ENCODE measurements at places on chromosomes 7 and 10.
A peak's percentile ranks its signal among the peaks of the same experiment; 100 is the strongest.

DNA sequence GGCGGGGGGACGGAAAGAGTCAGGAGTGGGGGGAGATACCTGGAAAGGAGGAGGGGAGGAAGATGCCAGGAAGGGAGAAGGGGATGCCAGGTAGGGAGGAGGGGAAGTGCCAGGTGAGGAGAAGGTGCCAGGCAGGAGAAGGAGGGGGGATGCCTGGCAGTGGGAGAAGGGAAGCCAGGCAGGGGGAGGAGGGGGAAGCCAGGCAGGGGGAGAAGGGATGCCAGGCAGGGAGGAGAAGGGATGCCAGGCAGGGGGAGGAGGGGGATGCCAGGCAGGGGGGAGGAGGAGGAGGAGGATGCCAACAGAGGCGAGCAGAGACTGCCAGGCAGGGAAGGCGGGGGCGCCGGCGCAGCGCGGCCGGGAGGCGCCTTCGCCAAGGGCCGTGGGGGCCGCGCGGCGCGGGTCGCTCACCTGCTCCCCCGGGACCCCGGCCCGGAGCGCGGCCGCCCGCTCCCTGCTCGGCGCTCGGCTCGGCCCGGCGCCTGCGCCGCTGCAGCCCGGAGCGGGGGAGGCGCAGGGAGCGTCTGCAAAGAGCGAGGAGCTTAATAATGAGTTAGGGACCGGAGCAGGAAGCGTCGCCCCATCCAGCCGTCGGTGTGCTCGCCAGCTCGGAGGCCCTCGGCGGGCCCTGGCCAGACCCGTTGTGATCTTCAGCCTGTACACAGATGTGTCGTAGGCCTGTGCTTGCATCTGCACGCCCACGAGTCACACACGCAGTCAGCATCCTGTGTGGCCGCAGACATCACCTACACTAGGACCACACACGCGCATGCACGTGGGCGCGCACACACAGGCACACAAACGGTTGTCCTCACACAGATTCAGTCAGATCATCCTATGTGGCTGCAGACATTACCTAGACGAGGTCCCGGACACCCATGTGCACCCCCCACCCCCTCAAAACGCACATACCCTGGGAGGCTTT, 28.4 kb upstream of the SMARCD3 start:
- DNase-seq = peak; percentile 50

GRCh38 chr7:81846398-81846797, 76.6 kb upstream of the HGF start:
- peak; percentile 49 for DNase-seq

DNA sequence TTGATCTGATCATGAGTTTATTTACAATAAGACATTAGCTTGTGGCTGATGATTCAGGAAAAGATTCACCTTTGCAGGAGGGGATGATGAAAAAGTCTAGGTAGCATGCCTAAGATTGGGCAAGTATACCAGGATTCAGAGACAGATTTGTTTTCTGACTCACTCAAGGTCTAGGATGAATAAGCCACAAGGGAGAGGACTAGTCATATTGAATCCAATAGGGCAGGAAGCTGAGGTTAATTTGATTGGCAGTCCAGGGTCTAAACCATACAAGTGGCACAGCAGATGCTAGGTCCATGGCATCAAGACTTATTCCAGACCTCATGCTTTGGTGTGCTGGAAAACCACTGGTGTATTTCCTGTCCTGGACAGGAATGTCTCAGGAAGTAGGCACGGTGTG, 1133.4 kb downstream of the XPNPEP1 start:
- no peak for DNase-seq

DNA sequence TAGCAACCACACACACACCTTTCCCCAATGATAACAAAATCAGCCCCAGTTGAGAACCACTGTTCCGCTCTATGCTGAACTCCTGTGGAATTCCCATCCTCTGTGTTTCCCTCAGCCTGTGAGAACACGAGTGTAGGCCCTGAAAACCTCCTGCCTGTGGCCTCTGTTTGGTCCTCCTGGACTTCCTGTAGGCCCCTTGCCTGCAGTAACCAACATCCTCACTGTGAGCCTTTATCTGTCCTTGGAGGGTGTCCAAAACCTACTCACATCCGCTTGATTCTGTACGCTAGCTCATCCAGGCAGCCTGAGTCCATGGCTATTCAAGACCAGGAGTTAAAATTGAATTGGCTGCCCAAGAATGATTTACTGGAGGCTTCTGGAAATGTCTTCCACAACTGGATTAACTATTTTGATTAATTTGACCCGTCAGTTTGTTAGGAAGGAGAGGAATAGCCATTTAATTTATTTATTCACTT, 149.8 kb downstream of the AKR1D1 start:
- no peak for DNase-seq

- no peak for DNase-seq
These were observed 225.6 kb downstream of the AHR start for GRCh38 chr7:17523813-17524739.

DNA sequence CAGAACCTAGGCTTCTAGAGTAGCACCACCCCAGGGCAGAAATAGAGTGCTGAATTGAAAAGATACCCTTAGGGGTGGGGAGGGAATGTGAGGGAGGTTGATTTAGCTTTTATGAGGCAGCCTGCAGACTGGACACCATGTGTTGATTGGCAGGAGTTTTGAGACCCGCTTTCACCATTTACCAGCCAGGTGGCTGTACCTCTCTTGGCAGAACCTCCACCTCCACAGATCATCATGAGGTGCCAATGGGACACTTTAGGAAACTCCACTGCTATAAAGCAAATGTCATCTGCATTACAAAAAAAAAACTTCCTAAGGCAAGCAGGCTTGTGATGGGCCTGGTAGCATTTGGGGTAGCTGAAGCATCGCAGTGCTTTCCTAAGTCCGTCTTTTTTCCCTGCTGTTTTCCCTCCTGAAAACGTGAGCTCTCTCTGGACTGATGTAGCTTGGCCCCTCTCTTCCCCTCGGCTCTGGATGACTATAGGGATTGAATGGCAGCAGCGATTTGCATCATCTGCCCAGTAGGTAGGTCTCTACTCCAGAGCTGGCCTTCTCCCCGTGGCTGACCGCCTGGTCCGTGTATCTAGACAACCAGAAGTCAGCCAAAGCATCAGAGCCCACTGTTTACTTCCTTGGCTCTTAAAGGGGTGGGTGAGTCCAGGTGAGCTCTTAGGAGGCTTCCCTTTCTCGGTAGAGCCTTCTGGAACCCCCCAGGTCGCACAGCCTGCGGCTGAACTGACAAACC, 1.3 kb downstream of the PCBD1 start:
- DNase-seq = no peak

DNA sequence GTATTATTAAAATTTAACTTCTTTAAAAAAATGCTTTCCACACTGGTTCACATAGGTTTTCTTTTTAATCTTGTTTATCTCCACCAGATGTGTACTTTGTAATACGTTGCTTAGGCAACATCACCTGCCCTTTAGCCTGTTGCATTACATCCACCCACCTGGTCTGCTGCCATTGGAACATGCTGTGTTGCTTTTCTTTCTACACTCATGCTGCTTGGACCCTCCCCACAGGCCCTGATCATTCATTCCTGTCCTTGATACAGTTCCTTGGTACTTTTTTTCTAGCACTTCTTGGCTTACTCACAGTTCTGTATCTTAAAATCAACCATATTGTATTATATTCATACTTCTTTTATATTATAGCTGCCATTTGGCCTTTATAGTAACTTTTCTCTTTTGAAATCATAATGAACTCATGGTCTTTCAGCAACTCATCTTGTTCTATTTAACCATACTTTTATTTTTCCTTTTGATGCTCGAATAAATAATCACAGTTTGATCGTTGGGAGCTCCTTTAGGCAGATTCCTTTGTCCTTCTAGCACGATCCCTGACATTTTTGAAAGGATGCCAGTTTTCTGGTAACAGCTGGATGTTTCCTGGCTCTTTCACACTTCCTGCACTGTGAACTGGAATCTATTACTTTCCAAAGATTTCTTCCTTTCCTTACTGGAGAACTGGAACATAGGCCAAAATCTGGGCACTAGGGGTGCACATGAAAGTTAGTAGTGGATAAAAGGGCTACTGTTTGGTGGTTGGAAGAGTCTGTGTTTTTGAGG, 125.1 kb downstream of the CDK14 start:
- DNase-seq = no peak

GRCh38 chr7:2321020-2321419, 6.8 kb upstream of the SNX8 start:
- no peak for DNase-seq

- no peak for DNase-seq
These were observed 680.4 kb upstream of the POM121L12 start for GRCh38 chr7:52355053-52355452.

- no peak for DNase-seq
These were observed 16.6 kb downstream of the PLPP4 start for GRCh38 chr10:120473593-120473992.

DNA sequence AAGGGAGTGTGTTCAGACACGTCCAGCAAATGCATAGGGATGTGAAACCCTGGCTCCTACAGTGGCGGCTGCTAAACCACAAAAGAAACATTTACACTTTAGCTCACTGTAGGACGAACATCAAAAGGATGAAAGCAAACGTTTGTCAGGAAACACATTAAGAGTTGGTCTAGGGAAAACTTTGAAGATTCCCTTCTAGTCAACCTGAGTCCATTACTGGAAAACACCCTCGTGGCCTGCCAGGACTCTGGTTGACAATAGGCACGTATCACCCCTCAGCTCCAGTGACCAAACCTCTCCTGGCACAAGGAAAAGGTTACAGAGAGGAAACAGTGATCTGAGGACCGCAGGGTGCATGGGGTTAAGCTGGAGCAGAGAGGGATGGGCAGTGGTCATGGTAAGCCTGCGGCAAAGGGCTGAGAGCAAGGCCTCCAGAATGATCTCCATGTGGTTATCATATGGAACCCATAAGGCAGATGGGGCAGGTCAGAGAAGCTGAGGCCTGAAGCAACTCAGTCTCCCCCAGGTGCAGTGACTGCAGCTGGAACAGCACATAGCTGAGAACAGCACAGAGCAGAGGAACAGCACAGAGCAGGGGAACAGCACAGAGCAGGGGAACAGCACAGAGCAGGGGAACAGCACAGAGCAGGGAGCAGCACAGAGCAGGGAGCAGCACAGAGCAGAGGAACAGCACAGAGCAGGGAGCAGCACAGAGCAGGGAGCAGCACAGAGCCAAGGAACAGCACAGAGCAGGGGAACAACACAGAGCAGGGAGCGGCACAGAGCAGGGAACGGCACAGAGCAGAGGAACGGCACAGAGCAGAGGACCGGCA, 49.9 kb downstream of the CHST15 start:
- peak; percentile 65 for DNase-seq

DNA sequence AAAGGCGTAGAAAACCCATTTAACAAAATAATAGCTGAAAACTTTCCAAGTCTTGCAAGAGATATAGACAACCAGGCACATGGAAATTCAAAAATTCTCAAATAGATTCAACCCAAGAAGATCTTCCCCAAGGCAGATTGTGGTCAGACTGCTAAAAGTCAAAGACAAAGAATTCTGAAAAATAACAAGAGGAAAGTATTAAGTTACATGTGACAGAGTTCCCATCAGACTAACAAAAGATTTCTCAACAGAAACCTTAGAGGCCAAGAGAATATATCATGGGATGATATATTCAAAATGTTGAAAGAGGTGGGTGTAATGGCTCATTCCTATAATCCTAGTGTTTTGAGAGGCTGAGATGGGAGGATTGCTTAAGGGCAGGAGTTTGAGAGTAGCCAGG, 59.8 kb downstream of the TMEM178B start:
- DNase-seq = no peak

DNA sequence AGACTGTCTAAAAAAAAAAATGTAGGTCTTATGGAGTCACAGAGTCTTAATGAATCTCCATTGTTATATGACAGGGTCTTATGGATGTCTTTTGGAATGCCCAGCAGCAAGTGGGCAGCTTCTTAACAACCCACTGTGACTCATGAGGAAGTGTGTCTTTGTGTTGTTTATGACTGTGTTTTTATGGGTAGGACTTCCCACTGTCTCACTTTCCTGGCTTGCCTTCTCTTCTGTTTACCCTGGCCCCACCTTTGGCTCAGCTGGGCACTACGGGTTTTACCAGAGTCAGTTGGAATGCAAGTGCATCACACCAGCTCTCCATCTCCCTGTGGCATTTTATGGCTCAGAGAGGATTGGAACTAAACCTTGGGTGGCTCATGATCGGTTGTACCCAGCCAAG, 580.5 kb downstream of the AUTS2 start:
- no peak for DNase-seq

DNA sequence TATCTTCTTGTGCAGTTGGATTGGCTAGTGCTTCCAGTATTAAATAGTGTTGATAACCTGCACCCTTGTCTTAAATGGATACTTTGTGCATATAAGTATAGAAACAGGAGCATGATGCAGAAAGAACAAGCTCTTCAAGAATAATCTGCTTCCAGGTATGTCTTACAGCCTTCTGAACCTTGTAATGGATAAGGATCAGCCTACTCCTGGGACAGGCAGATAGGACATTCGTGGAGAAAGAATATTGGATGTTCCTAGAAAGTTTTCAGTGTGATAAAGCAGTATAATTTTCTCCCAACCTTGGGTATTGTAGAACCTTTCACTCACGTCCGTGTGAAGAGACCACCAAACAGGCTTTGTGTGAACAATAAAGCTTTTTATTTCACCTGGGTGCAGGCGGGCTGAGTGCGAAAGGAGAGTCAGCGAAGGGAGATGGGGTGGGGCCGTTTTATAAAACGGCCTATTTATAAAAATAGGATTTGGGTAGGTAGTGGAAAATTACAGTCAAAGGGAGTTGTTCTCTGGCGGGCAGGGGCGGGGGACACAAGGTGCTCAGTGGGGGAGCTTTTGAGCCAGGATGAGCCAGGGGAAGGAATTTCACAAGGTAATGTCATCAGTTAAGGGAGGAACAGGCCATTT, 27.2 kb downstream of the C1GALT1 start:
- DNase-seq = no peak

DNA sequence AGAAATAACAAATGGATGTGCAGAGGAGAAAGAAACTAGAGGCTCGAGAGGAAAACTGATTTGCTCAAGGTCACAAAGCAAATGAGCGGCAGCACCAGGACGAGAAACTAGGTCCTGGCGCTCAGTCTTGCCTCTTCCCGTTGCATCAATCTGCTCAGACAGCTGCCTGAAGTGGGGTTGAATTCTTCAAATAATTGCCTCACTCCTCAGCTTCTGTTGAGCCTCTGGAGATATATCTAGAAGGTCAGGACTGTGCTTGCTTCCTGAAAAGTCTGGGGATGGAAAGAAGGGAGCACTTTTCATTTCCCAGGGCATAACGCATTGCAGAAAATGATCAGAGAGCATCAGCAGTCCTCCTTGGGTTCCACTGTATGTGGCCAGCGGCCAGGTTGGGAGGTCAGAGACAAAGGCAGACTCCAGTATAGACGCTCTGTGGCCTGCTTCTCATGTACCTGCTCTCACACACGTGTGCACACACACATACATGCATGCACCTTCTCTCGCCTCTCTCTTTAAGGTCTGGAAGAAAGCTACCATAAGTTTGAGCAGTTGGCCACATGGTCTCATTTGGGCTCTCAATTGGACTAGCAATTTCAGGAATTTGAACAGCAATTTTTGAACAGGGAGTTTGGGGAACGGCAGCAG, 83.7 kb upstream of the DUSP5 start:
- no peak for DNase-seq

GRCh38 chr10:85581371-85581770, 785.2 kb downstream of the GRID1 start:
- DNase-seq = no peak

GRCh38 chr10:101263150-101263752, 34.0 kb upstream of the LBX1 start:
- DNase-seq = no peak

GRCh38 chr7:29962035-29962434, 27.6 kb downstream of the SCRN1 start:
- DNase-seq = no peak

GRCh38 chr10:26509307-26509706, 71.2 kb downstream of the APBB1IP start:
- no peak for DNase-seq
